Stimulated activated CD8-positive, alpha-beta memory T cell treated with anti-CD3 and anti-CD28 coated beads, Interleukin-4, amount 100 ng/mL, for 4 hours (primary cell): ENCODE measurements at places on chromosomes 11 and 22.

DNA sequence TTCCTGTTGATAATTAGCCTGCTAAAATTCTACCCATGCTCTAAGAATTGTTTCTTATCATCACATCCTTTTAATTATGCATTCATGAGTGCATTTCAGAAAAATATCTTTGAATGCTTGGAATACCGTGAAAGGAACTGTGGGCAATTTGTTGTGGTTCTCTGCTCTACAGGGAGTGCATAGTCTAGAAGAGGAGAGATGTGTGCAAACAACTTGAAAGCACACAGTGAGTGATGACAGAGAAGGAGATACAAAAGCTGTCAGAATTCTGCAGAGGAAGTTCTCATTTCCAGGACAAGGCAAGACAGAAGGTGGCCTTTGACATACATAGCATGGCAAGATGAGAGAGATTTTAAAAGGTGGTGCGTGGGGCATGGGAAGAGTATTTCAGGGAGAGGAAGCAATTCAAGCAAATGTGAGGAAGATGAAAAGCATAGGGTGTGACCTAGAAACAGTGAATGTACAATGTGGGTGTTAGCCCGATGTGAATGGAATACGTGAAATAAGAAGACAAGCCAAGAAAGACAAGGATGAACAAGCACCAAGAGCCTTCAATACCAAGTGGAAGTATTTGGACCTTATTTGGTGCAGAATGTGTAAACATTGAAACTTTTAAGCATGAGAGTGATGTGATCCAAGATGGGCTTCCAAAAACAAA is 5.0 kb downstream of the MMP8 start:
- DNase-seq: no peak

GRCh38 chr11:1654388-1655167 is 25.0 kb downstream of the KRTAP5-5 start:
- no peak for DNase-seq

- no peak for DNase-seq
Observed at GRCh38 chr11:9825315-9825714, 161.4 kb downstream of the SWAP70 start.

- DNase-seq: no peak
Observed at GRCh38 chr11:99068832-99069231, 48.1 kb downstream of the CNTN5 start.

DNA sequence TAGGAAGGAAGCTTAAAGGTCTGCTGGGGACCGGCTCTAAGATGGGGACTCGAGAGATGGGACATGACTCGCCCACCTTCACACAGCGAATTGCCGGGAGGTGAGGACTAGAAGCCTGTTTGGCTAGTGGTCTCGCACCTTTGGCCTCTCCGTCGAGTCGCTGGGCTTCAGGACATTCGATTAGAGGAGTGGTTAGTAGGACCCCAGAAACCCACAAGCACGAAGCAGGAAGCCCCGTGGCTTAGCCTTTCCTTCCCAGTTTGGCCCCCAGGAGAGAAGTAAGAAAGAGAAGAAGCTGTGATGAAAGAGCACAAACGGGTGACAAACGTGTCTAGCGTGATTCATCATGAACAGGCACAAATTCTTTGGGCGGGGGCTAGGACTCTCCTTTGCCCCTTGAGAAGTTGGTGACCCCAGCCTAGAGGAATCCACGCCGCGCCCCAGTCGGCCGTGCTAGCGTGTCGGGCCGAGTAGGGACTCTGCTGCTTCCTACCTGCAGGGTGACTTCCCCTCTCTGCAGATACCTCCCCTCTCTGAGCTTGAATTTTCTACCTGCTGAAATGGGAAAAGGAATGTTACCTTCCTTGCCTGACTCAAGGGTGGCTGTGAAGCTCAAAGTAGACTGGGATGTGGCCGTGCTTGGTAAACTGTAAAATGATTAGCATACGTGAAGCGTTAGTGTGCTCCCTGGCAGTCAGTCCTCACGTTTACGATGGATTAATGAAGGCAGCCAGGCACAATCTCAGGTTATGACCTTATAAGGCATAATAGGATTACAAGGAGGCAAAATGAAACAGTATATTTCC is 1.1 kb upstream of the ADM start:
- DNase-seq: no peak

DNA sequence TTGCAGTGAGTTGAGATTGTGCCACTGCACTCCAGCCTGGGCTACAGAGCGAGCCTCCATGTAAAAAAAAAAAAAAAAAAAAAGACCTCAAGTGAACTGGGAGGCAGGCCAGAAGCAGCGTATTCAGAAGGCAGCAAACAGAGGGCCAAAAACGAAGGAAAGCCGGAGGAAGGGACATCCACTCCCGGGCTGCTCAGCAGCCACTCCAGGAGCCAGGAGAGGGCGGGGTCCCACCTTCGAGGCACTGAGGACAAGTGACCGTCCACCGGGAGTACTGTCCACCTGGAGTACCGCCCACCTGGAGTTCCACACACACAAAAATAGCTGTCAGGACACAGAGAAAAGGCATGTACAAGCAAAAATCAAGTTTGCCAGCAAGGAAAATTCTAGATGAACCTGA is 5.5 kb downstream of the TOLLIP start:
- no peak for DNase-seq

- DNase-seq: no peak
Observed at GRCh38 chr22:46163557-46163888, 13.2 kb downstream of the PPARA start.

DNA sequence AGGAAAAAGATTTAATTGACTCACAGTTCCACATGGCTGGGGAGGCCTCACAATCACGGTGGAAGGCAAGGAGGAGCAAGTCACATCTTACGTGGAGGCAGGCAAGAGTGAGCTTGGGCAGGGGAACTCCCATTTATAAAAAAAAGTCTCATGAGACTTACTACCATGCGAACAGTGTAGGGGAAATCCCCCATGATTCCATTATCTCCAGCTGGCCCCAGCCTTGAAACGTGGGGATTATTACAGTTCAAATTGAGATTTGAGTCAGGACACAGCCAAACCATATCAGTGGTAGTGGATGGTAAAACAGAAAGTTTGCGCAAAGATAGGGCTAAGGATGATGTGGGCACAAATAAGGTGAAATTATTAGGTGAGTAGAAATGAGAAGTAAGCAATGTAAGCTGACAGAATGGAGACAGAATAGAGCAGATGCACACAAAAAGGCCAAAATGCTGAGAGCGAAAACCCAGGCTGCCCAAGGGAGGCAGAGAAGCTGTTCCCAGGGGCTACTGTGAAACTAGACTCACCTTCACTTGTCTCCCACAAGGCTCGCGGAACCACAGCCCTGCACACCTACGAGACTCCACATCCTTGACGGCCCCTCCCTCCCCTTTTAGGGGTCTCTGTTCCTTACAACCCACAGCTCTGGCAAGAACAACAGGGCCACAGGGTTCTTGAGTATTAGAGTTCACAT is 377.6 kb downstream of the CADM1 start:
- DNase-seq: no peak

DNA sequence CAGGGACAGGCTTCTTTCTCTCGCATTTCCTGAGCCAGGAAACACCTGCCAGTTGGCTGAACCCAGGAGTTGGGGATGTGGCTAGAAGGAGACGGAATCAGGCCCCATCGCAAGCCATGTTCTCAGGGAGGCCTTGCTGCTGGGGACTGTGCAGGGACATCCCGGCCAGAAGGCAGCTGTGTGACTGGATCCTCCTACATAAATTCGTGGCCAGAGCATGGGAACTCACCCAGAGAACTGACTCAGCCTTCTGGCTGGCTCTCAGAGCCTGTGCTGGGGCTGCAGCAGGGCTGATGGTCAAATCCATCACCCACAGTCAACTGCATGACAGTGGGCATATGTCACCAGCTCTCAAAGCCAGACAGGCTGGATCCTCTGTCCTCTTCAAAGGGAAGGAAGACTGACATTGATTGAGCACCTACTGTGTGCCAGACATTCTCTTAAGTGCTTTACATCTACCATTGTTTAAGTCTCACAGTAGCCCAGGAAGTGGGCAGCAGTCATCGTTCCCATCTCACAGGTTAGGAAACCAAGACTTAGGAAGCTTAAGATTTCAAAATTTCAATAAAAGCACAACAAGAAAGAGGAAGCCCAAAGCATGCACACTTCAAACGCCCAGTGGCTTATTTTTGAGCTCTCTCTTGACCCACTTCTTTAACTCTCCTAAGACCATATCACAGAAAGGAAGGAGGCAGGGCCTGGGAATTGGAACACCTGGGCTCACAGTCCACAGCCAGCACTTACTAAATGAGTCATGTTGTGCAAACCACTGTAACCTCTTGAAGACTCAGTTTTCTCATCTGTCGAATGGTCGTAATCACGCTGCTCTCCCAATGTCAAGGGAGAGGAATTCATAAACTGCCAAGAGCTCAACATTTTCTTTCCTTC is 30.9 kb upstream of the CACNG2 start:
- DNase-seq: no peak

- DNase-seq: no peak
Observed at GRCh38 chr22:30650508-30651116, 15.0 kb downstream of the SLC35E4 start.
